Mucosa of gallbladder (tissue), 1 donor: ENCODE measurements at places on chromosomes 2 and 18. TPM values are rescaled to one million over a fixed set of nuclear protein-coding genes. Genes with fewer than 3 reads are reported as not detected.

DNA sequence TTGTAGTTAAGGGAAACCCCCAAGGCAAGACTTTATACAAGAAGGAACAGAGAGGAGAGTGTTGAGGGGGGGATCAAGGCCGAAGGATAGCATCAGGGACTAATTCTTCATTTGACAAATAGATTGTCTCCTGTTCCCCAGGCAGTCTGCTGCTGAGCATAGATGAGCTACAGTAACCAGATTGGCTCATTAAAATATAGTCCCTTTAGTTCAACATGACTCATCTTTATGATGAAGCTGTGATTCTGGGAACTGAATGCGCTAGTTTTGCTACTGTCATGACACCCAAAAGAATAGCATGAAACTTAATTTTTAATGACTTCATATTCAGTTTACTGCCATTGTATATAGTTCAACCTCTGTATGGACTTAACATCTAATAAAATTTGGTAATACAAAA lies 35.5 kb downstream of the TMEFF2 start:
- DNase-seq: no peak

DNA sequence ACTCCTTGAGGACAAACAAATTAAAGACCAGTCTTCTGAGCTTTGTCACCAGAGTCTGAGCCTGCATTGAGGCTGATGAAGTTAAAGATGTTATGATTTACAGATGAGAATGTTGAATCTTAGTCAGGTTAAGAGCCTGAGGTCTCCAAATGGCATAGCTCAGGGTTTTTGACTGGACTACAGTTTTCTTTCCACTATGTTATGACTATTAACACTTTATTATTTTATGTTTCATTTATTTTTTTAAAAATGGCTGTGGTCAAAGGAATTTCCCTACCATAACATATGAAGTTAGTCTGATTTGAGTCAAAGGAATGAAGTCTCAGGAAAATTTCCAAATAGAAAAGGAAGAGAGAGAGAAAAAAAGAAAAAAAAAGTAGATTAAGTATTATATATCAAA lies 39.7 kb upstream of the CWC22 start:
- no peak for DNase-seq

DNA sequence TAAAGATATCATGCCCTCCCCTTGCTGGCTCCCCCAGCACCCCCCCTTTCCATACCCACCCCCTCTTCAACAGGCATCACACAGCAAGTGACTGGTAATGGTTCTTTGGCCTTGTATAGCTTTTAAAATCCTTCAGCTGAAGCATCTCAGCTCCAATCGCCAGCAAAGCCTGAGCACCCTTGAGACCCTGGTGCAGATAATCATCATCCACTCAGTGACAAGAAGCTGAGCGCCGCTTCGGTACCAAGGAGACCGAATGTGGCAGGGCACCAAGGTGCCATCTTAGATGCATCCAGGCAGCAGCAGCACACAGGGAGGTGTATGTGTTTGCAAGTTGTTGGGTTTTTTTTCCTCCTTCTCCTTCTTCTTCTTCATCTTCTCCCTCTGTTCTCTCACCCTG lies 232.7 kb downstream of the BCL11A start:
- no peak for DNase-seq

DNA sequence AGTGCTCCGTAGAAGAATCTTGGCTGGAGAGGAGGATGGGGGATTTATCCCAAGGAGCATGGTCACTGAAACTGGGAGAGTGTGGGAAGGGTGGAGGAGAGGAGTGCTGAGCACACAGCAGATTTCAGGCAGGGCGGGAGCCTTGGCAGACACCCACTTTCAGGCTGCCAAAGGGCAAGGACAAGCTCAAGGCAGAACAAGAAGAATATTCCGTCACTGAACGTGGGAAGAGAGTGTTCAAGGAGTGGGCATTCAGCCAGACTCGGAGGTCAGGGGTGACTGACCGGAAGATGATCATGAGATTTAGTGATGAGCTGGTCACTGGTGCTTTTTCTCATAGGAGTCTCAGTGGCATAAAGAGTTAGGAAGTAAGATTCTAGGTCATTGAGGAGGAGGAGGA lies 136.2 kb upstream of the RASGRP3 start:
- peak; percentile 43 for DNase-seq

DNA sequence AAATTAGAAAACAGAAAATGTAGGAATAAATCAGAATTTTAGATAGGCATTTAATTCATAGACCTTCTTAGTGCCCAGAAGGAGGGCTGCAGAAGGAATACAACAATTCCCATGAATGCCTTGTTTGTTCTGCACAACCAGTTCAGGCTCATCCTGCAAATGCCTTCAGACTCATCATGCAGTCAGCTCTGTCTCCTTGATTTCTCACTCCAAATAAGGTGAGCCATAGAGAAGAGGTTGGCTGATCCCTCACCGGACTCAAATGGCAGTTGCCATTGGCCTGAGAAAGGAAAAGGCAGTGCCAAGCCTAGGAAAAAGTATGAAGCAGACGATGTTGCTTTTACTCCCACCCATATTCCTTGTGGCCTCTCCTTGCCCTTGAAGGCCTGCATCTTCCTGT lies 50.3 kb downstream of the DSC3 start:
- no peak for DNase-seq

GRCh38 chr18:72206814-72207213 lies 337.3 kb downstream of the CBLN2 start:
- no peak for DNase-seq

DNA sequence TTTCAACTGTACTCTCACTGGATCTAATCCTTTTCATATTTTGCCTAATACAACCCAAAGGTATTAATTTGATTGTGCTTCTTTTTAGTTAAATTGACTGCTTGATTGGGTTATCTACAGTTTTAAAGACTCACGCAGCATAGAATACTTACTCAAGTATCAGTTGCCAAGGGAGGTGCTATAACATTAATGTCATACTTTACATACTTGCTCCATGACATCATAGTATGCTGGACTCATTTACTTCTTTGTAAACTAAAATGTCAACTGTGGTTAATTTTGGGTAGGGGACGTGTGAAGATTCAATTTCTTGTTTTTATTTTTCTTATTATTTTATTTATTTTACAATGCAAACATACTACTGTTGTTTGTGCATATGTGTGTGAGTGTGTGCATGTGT lies 716.2 kb upstream of the VRK2 start:
- no peak for DNase-seq

GRCh38 chr2:8193146-8193545 lies 488.7 kb upstream of the ID2 start:
- no peak for DNase-seq

GRCh38 chr2:154710078-154710477 lies 11.6 kb downstream of the KCNJ3 start:
- no peak for DNase-seq

DNA sequence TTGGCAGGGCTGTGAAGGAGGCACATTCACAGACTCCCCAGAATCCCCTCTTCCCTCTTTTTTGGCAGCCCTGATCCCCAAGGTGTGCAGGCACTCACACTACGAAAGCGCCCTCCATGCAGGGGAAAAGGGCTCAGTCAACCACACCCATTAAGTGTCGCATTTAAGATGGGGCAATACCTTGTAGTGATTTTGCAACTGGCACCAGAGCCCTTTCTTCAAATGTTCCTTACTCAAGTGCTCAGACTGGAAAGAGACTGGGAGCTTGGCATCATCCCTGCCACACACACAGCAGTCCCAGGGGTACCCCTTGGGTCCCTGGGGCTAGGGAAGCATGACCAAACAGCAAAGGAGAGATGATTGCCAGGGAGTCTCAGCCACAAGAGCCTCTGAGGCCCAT lies 190.1 kb downstream of the HAUS1 start:
- DNase-seq: no peak

DNA sequence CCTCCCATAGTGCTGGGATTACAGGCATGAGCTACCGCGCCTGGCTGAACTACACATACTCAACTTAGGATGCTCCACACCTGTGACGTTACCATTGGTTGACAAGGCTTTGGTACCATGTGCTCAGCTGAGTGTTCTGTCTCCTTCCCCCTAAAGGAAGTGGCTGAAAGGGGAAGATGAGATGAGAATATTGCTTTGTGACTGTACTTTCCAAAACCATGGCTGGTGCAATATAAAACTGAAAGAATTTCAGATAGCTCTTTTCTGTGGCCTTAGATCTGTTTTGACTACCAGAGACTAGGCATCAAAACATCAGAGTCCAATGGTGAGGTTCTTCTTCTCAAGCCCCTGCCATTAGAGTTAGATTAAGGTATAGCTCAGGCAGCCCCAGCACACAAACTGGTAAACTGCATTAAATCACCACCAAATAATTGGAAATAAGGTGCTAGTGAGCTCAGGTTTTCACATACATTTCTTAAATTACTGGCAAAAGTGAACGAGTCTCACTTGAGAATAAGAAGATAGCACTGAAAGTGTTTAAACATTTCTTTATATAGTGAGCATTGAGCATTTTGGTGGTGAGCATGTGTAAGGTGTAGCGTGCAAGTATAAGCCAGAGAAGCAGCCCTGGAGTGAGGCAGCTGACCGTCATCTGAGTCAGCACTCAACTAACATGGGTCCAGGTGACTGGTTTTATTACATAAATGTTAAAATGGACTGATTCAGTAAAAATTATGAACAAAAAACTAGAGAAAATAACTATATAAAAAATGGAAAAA lies 113.5 kb upstream of the FZD5 start:
- no peak for DNase-seq

- no peak for DNase-seq
These were observed 255.5 kb downstream of the RIT2 start for GRCh38 chr18:42860011-42860410.

DNA sequence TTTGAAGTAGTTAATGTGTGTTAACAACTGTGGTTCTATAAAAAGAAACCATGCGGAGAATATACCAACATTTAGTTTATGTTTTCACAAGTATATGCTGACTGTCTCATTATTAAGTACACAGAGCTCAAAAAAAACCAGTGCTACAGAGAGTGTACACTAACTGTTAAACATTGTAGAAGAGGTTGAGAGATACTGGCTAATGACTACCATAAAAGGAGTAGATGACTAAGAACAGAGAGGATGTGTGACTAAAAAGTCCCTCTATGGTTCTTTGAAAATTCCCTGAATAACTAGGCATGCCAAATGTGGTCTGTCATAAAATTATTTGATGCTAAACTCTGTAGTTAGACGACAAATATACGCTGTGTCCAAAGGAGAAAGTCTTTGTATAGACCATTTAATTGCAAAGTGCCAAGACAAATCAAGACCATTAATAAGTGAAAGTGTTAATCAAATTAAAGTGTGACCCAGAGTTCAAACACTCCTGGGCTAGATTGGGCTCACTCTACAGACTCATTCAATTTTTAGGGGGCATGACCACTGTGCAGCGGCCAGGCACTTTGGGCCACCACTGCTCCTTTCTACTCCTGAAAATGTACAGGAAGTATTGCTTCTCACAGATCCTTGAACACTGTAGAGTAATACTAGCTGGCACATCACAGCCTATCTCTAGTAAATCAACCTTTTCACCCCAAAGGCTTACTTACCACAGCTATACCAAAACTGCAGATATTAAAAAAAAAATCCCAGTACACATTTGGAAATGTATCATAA lies 45.1 kb upstream of the SERTAD2 start:
- no peak for DNase-seq

DNA sequence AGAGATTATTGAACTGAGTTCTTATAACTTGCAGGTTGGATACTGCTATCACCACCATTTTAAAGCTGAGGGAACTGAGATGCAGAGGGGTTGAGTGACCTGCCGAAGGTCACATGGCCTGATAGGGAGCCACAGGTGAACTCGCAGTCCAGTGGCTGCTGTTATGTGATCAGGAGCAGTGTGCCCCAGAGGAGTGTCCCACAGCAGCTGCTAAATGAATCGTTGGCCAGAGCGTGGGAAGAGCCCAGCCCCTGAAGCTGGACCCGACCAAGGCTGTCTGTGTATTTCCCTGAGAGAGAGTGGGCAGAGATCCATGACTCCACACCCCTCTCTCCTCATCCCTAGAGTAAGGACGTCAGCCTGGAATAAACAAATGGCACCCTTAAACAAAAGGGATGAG lies 26.7 kb upstream of the PRLH start:
- DNase-seq: no peak

DNA sequence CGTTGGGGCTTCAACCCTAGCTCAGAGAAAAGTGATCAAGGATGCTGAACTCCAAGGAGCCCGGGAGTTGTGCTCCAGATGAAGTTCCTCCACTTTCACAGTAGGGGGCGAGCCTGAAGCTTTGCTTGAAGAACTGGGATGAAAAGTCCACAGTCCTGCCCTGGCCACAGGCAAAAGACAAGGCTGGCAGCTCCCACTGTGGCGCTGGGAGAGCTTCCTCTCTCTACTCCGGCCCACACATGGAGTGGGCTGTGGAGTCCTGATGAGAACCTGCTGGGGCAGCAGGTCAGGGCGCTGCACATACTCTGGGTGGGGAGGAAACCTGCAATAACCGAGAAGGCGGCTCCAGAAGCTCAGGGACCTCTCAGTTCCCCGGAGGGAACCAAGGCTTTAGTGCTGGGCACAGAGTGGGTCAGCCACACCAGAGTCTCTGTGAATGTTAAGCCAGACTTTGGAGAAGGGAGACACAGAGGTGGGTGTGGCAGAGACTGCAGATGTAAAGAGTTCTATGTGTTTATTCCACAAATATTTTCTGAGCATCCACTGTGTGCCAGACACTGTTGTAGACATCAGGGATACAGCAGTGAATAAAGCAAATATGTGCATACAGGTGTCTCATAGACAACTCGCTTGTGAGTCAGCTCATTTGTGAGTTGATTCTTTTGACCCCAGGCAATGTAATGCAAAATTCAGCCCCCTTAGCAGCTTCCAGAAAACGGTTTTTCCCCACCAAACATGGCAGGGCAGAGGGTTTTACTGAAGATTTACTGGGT lies 48.0 kb upstream of the MRPL33 start:
- peak; percentile 74 for DNase-seq

DNA sequence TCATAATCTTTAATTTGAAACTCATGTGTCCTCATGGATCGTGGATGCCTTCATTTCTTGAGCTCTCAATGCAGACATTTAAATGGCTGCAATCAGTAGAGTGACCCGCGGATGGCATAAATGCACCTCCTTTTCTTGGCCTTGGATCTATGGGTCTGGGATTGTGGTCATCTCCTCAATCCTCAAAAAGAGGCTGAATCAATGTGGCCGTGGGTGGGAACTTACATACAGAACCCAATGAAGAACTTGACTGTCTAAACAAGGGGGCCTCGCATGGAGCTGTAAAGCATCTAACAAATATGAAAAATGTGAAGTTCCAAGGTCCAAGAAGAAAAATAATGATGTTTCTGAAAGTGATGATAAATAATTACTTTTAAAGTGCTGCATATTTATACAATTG lies 2.9 kb downstream of the HOXD13 start:
- no peak for DNase-seq

Gene FSIP2
- 1.6 TPM for total RNA-seq

Gene CYTIP
- total RNA-seq: 10.7 TPM

Gene CGREF1
- 1.1 TPM for total RNA-seq
